ENCODE measurements at places on chromosomes 13 and 19.

- no peak for DNase-seq
These were observed 20.3 kb downstream of the CHST8 start for GRCh38 chr19:33641956-33642498.

- DNase-seq = no peak
These were observed 7.5 kb upstream of the C1QTNF9 start for GRCh38 chr13:24301911-24302310.

DNA sequence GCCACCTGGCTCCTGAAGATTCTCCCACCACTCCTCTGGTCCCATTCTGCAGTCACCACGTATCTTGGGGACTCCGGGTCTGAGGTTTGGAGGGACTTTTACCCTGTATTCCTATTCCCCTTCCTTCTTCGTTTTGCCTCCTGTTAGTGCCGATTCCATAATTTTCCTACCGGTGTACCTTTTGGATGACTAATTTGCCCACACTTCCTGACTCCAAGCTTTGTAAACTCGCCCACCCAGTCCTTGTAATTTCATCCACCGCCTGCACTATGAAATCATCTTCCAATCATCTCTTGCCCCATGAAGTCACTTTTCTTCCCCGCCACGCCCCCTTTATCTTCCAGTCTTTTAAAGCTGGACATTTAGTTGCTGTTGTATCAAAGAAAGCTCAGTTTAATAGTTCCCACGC is 572 bp downstream of the UCHL3 start:
- no peak for DNase-seq

GRCh38 chr13:21749410-21749809 is 78.5 kb downstream of the FGF9 start:
- DNase-seq = no peak

Data from HuH-7.5 (cell line).